ENCODE measurements at places on chromosomes 11 and 22.

GRCh38 chr11:96706761-96707160 lies 316.9 kb downstream of the JRKL start:
- DNase-seq, result no peak

- DNase-seq, result no peak
Measured at GRCh38 chr22:38138961-38139360, 28.5 kb upstream of the BAIAP2L2 start.

DNA sequence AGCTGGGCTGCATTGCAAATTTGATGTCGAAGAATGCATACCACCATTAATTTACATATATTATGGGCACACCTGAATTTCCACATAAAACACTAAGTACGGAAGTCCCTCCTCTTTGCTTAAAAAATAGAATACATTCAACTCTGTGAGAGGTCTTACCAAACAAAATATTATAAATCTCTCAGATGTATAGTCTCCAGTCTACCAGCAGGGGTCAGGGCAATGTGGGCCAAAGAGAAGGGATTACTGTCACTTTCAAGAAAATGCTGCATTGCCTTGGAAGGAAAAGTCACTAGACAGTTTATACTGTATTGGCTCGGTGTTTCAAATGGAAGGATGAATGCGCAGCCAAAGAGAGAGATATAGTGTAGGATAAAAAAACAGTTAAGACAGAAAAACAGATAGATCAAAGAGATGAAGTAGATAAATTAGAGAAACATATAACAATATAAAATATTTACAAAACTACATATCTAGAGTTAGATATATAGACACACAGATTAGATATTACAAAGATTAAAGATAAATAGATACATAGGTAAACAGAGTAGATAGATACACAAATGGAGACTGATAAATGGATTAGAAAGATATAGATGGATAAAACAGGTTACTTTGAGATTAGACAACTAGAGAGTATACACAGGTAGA lies 20.9 kb downstream of the SERGEF start:
- peak; percentile 27 for DNase-seq

DNA sequence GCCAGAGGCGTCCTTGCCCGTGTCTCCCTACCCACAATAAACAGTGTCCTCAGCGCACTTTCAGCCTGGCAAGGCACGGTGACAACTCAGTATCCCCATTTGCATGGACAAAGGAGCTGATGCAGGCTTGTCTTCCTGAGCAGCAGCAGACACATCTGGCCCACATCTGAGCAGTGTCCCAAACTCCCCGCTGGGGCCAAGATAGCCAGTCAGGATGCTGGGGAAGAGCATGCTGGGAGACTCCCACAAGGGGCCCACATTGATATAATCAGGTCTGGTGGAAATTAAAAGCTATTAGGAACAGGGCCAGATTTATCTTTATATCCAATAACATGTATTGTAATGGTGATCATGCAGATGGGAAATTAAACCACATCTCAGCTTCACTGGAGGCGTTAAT lies 24.7 kb downstream of the DSCAML1 start:
- no peak for DNase-seq

DNA sequence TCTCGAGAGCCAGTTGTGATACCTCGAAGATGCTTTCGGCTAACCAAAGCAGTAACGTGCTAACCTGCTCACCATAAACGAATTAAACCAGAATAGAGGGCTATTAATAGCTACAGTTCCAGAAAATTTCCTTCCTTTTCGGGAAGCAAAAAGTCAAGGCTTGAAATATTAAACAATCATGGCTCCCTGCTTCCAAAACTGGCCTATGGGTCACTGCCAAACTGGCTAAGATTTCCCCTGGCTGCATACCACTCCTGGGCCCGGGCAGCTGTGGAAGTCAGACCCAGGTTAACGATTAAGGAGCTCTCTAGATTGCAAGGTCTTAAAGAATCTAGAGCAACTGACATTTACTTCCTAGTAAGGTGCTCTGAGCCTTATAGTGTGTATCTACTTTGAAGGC lies 1.7 kb downstream of the AMOTL1 start:
- DNase-seq, result no peak
